ENCODE measurements at places on chromosomes 3 and 15.

DNA sequence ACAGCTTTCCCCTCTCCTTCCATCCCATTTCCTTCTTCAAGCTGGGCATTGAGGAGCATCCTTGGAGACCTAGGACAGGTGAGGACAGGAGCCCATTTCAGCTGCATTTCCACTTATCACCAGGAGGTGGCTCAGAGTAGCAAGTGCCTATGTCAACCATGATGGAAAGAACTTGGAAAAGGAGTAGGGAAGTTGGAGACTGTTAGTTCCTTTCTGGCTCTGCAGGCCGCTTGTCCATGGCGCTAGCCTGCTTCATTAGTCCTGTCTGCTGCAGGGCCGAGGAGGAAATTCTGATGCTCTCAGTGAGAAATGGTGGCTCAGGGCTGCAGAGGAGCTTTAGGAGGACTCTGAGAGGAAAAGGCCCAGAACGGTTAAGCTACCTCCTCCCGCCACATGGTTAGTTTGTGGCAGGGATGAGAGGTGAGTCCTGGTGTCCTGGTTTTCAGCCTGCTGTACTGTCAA is 7.0 kb upstream of the CD276 start:
- peak; percentile 84 for DNase-seq

DNA sequence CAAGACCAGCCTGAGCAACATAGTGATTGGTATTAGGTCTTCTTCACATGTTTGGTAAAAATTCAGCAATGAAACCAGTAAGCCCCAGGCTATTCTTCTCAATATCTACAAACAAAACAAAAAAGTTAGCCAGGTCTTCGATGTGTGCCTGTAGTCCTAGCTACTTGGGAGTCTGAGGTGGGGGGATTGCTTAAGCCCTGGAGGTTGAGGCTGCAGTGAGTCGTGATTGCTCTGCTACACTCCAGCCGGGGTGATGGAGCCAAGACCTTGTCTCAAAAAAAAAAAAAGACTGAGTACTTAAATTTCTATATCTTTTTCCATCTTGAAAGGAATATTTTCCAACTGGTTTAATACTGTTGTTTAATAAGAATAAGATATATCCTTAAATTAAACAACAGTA is 106.8 kb downstream of the MBNL1 start:
- peak; percentile 31 for DNase-seq

GRCh38 chr15:57284535-57284934 is 91.8 kb upstream of the CGNL1 start:
- DNase-seq = no peak

GRCh38 chr3:134711284-134711683 is 60.5 kb upstream of the KY start:
- DNase-seq = peak; percentile 24

- DNase-seq = no peak
Observed at GRCh38 chr15:31389576-31389975, 62.9 kb downstream of the KLF13 start.

DNA sequence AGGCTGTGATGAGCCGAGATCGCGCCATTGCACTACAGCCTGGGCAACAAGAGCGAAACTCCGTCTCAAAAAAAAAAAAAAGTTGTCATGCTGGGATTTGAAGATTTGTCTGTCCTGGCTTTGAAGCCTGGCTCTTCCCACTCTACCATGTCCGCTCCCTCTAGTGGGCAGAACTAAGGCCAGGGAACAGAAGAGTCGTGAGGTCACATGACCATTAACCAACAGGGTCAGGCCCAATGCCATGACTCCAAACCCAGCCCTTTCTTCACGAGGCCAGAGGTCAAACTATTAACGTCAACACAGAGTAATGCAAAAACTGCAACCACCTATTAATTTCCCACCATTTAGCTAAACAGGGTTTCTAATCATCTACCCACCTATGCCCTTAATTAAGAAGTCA is 212.1 kb downstream of the ADAMTS17 start:
- no peak for DNase-seq

DNA sequence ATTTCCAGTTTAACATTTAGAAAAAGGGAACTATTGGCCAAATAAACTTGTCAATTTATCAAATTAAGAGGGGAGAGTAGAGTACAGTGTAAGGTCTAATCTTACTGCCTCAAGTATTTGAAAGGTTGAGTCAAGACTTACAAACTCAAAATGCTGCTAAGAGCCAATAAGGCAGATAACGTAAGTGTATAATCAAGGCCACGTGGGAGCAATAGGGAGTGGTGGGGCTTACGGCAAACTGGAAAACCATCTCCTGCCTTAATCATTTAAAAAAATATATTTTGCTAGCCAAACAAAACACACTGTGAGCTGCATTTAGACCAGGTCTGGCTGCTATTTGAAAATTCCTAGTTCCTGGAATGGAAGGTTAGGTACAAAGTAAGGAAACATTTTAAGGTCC is 107.3 kb upstream of the FRMD4B start:
- DNase-seq = no peak

GRCh38 chr15:68154923-68155559 is 50.1 kb downstream of the CALML4 start:
- peak; percentile 86 for DNase-seq

DNA sequence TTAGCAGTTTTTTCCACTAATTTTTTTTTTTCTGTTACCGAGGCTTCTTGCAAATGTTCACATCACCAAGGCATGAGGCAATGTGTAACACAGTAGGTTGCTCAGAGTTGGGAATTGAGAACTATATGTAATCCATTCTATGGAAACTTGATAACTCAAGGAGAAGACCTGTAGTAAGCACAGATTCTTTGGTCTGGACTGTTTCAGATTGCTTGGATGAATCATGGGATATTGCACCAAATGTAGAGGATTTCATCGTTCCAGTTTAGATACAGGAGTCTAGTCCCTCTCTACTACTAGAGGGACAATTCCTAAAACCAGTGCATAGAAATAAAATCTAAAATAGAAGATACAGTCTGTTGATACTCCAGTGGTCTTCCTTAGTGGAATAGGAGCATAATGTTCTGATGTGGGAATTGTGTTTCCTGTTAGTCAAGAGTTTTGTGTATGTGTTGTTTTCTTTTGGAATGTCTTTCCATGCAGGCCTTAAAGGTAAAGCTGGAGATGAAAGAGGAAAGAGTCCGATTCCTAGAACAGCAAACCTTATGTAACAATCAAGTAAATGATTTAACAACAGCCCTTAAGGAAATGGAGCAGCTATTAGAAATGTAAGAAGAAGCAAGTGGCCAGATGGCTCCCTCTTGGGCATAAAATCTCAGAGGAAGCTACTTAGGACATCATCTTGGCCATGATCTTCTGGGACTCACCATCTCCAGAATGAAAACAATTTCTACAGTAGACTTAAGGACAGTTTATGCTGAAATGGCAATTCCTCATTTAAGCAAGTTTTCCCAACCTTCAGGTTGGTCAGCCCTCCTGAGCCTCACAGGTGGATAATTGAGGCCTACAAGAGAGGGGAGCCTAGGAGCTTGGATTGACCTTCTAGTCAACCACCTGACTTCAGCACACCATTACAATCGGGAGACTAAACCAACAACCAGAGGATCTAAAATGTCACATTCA is 10.7 kb downstream of the KNSTRN start:
- DNase-seq = peak; percentile 24

DNA sequence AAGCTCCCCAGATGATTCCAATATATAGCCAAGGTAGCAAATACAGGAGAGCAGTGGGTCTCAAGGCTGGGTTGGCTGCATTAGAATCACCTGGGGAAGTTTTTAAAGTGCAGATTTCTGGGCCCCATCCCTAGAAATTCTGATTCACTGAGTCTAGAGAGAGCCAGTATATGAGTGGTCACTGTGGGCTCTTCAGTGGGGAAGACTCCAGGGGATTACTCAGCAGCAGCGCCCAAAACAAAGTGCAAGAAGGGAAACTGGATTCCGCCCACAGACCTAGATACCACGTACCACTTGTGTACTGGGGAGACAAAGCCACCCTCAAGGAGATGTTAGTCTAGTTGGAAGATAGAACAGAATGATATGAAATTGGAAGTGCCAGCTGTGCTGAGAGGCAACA is 40.0 kb downstream of the NME9 start:
- DNase-seq = no peak

GRCh38 chr3:76679541-76679940 is 360.4 kb upstream of the ROBO2 start:
- peak; percentile 28 for DNase-seq

GRCh38 chr3:183500981-183501704 is 54.4 kb downstream of the KLHL6 start:
- no peak for DNase-seq

DNA sequence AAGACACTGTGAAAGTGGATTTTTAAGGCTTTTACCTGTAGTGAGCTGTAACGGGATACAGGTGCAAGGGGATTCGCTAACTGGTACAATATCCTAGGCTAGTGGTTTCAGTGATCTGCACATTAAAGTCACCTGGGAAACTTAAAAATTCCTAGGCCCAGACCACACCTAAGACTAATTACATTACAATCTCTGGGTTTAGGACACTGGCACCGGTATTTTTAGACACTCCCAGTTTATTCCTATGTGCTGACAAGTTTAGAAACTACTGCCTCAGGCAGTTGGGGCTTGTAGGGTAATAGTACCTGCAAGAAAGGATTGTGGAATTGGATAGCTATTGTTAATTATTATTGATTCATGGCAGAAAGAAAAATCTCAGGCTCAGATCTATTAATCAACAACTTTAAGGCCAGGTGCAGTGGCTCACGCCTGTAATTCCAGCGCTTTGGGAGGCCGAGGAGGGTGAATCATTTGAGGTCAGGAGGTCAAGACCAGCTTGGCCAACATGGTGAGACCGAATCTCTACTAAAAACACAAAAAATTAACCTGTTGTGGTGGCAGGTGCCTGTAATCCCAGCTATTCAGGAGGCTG is 50.4 kb upstream of the CASR start:
- no peak for DNase-seq

DNA sequence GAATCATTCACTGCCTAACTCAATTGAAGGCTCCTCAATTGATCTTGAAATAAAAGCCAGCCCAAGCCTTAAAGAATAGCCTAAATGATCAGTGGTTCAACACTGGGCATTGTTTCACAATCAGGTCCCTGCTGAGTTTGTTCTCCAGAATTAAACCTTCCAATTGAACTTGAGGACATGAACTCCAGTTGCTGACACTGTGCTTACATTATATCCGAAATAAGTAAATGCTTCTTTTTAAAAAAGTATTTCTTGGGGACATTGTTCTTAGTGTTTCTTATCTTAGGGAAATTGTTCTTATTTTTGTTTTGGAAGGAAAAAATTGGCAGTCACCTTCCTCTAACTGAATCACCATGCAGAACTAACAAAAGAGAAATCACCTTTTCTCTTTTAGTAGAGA is 450.2 kb downstream of the RBMS3 start:
- DNase-seq = peak; percentile 32

GRCh38 chr3:187041362-187042307 is 97.7 kb downstream of the RPL39L start:
- peak; percentile 88 for DNase-seq

DNA sequence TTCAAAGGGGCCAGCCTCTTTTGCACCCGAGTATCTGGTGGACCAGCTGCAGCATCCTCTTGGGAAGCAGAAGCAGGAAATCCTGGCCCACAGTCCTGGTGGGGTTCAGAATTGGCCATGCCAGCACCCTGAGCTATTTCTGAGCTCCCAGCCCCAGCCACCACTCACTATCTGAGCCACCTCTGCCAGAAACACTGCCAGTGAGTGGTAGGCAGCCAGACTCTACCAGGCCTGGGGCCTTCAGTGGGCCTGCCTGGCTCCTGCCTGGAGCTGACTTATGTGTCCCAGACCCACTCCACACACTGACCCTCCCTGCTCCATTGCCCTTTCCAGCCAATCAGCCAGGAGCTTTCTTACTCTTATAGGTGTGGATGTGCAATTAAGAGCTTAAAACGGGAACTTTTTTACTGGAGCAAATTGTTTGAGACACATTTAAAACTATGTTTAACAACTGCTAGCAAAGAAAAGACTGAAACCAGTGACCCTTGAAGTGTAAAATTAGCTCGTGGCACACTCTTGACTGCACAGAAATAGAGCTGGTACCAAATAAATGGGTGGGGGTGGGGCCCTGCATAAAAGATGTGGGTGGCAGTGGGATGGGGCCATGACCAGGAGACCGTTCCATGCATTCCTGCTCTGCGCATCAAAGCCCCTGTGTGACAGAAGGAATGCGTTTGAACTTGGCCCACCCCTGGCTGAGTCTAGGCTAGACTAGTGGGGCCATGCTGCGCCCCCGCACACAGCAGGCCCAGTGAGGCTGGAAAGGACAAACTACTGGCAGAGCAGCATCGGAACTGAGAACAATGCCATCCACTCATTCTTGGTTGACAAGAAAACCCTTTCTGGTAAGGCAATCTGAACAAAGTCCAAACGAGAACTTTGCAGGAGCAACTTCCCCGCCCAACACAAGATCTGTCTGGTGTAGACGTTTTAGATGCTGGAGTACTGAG is 48.0 kb downstream of the CTNNB1 start:
- no peak for DNase-seq

DNA sequence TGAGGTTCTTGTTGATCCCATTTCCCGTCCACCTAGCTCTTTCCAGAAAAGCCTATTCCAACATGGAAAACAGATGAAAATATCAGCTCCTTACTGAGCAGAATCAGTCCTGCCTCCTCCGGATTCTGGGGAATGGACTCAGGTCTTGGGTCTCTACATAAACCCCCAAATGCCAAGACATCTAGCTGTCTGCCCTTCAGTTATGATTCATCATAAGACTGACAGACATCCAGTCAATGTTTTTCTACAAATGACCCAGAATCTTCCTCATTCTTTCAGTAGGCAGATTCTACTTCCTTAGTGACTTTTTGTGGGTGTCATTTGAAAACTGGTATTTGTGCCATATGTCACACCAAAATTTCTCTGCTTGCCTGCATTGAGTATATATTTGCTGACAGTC is 103.0 kb upstream of the TGFBR2 start:
- DNase-seq = no peak

GRCh38 chr3:139906418-139906817 is 28.6 kb upstream of the CLSTN2 start:
- peak; percentile 84 for DNase-seq

- no peak for DNase-seq
Observed at GRCh38 chr3:127723011-127723567, 50.3 kb downstream of the ABTB1 start.

DNA sequence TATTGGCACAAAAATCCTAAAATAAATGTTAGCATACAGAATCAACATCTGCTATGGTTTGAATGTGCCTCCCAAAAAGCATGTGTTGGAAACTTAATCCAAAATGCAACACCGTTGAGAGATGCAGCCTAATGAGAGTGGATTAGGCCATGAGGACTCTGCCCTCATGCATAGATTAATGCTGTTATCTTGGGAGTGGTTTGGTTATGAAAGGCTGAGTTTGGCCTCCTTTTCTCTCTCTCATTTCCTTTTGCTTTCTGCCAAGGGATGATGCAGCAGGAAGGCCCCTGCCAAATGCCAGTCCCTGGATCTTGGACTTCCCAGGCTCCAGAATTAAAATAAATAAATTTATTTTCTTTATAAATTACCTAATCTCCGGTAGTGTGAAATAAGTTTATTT is 49.4 kb downstream of the SYNM start:
- DNase-seq = no peak

DNA sequence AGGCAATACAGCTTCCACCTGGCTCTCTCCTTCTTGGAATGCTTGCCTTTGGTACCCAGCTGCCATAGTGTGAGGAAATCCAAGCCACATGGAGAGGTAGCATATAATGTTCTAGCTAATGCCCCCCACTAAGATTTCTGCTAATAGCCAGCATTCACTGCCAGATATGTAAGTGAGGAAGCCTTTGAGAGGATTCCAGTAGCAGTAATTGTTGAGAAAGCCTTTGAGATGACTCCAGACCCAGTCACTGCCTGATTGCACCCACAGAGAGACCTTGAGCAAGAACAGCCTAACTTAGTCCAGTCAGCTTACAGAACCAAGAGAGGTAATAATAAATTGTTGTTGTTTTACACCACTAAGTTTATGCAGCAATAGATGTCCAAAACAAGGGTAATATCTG is 63.1 kb downstream of the STRIT1 start:
- peak; percentile 93 for DNase-seq

GRCh38 chr3:13866041-13866965 is 13.6 kb downstream of the WNT7A start:
- peak; percentile 11 for DNase-seq

Measured in choroid plexus epithelial cell (primary cell).